Amniotic stem cell (primary cell): ENCODE measurements at places on chromosomes 4 and X.

DNA sequence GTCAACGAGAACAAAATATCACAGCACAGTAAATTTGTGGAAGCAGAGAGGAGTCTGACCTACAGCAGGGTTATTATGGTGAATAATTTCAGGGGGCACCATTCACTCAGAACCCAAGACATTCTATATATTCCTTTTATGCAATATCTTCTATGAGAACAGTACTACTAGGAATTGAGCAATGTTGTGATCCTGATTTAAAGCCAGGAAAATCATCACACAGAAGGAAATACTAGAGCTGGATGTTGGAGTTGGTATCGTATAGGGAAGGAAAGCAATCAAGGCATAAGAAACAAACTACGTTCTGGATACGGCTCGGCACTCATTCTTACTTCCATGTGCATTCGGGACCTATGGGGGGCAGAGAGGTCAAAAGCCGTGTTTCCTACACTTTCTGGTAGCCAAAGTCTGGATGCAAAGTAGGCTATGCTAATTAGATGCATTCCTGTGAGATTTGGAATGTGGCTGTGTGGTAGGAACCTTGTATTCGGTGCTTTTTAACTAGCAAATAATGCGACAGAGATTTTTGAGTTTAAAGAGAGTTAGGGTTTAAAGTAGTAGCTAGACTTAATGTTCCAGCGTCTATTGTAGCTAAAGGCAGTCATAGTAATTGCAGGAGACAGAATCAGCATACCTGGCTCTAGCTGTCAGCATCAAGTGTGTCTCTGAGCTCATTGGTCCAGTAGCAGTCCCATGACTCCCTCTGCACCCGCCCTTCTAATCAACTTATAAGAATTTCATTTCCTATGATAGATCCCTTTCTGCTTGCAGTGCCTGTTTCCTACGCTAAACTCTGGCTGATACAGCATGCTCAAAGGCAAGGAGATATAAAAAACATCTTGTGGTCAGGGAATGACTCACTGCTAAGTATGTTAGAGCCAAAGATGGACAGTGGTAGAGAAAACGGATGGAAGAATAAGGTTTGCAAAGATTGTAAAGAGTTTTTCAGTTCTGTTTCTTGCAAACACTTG, 43.3 kb upstream of the PDGFC start:
- peak; percentile 39 for DNase-seq

GRCh38 chrX:19403696-19404095, 60.0 kb downstream of the PDHA1 start:
- DNase-seq = no peak

DNA sequence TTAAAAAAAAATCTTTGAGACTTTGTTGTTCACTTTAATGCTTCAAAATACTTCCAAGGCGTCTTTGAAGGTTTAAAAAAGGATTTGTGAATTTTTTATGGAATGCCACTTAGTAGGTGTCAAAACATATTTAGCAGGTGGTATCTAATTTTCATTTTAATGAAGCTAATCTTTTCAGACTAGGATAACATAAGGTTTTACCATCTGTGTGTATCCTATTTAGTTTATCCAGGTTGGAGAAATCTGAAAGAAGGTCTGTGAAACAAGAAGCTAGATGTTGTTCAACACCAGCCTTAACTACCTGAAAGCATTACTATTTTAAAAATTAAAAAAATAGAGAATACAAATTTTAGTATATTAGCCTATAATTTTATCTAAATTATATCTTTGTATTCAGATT, 193.4 kb downstream of the GRID2 start:
- no peak for DNase-seq

DNA sequence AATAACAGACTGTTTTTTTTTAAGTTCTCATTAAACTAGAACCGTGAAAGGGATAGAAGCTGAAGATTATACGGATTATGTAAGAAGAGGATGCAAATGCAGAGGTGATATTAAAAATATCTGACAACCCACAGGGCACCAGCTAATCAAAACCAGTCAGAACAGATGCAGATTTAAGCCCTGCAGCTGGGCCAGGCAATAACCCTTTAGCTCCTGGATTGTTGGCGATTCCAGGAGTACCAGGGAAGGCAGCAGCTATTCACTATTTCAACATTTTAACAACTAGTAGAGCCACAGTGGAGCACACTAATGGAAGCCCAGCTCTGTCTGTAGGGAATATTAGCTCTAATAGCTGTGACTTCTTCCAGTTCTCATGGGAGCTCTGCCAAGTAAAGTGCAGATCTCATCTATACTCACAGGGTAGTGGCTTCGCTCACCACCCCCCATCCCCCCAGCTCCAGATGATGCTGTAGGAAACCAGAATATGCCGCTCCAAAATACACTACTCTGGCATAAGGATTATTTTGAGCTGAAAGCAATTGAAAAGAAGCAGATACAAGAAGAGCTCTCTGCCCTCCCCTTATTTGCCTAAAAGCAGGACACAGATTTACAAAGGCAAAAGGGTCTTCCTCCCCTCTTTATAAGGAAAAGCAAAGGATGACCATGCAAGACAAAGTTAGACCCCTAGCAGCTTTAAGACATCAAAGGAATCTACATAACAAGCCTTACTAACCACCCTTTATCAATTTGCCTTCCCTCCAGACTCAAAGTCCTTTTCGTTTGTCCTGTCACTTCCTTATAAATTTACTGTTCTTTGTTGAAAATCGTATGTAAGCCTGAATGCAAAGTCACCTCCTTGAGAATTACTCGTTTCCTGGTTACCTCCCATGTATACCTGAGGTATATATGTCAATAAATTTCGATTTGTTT, 13.7 kb downstream of the SCD5 start:
- DNase-seq = no peak

DNA sequence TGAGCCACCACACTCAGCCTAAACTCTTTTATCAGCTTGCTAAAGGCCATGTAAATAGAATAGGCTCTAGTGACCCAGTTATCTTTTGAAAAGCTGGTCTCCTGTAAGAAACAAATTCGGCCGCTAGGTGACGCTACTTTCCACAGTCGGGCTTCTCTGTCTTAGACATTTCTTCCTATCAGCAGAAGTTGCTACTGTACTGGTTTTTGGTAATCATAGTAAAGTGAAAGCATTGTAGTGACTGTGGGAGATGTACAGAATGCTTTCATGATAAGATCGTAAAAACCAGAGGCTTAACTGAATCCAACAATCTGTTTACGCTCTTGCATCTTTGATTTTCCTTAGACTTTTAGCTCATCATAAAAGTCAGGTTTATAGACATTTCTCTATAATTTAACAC, 82.6 kb downstream of the GK start:
- DNase-seq = no peak
